Umbilical cord (tissue), 2 donors: ENCODE measurements at places on chromosomes 4 and X.

GRCh38 chrX:20217271-20217670 is 49.4 kb downstream of the RPS6KA3 start:
- peak; percentile 11 for DNase-seq

DNA sequence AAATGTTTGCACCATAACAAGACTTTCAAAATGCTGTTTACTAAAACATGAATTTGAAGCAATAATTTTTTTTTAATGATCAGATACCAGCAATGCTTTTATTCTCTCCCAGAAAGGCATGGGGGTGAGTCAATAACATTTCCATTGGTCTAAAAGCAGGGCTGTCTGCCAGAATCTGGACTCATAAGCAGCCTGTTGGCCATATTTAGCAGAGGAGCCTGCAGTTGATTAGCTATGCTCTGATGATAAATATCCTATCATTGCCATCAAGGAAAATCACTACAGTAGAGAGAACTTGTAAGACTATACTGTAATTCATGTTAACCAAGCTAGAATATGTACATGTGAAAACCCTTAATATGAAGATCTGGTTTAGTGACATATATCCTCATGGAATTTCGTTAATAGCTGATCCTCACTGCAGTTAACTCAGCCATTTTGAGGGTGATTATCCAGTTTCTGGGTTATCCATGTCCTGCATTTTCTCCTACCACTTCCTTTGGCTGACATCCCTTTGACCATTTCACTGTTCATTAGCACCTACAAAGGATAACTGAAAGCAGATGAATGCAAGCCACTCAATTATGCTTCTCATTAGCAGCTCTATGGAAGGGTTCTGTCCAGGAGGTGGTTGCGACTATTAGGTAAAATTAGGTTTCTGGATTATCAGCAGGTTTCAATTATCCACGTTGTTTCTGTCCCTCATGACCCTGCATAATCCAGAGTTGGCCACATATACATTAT is 72.9 kb upstream of the DIAPH2 start:
- DNase-seq = no peak

DNA sequence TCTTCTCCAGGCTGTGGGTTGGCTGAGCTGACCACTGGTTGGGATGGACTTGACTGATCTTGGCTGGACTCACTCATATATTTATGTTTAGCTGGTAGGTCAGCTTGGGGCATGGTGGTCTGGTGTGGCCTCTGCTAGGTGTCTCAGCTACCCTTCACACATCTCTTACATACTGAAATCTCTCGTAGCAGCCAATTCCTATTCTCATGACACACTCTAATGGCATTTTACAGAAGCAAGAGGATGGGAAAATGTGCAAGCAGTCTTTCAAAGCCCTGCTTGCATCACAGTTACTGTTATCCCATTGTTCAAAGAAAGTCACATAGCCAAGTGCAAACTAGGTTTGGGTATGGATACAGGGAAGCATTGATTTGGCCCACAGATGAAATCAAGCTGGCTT is 55.5 kb upstream of the PCDH18 start:
- DNase-seq = no peak

DNA sequence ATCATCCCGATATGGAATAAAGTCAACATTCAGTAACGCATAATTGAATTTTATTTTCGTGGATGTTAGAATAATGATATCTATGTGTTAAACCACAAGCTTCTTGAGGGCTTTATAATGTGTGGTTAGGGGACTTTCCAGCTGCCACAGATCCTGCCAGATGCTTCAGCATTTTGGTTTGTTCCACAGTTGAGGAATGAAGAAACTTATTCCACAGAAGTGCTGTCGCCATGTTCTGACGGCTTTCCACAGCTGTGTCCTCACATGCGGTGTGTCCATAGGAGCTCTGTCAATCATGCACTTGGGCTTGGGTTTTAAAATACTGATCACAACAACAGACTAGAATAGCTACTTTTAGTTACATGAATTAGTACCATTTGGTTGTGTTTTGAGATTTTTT is 411.9 kb downstream of the TRIML1 start:
- no peak for DNase-seq

GRCh38 chr4:122412547-122412946 is 33.7 kb downstream of the ADAD1 start:
- peak; percentile 50 for DNase-seq
